Activated T-helper 17 cell treated with anti-CD3 and anti-CD28 coated beads, Interleukin-2, amount 50 U/mL, for 72 hours (primary cell): ENCODE measurements at places on chromosomes 13 and 19.

DNA sequence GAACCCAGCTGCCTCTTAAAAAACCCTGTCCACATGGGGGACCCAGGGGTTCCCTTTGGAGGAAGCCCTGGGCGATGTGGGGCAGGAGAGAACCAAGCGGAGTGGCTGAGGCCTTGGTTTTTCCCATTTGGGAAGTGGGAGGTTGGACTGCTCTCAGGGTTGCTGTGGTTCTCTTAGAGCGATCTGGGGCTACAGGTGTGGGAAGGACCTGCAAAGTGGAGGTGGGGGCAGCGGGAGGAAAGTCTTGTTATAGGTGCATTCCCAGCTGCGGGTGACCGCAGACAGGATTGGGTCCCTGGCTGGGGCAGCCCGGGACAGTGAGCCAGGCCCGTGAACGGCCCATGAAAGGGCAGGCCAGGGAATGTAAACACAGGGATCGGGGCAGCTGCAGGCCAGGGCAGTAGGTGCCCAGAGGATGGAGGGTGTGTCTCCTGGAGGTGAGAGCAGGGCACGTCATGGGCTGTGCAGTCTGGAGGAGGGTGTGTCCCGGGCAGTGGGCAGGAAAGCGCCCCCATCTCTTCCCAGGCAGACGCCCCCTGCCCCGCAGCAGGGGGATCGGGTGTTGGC lies 814 bp downstream of the SLC25A23 start:
- ATAC-seq = no peak

- peak; percentile 29 for ATAC-seq
These were observed 759 bp downstream of the RB1 start for GRCh38 chr13:48304143-48304876.

DNA sequence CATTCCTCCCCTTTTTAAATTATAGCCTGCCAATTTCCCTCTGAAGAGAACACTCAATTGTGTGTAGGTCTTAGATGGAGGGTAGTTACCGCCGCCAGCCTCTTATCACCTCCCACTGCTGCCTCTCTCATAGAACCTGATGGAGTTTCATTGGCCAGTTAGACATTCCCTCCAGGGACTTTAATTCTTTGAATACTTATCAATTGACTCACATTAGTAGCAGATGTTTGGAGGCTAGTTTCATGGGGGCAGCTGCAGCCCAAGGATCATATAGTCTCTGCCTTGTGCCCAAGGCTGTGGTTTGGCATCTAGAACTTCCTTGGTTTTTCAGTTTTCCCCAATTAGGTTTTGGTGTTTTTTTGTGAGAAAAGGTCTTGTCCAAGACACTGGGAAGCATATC lies 318.9 kb upstream of the HTR2A start:
- no peak for ATAC-seq

DNA sequence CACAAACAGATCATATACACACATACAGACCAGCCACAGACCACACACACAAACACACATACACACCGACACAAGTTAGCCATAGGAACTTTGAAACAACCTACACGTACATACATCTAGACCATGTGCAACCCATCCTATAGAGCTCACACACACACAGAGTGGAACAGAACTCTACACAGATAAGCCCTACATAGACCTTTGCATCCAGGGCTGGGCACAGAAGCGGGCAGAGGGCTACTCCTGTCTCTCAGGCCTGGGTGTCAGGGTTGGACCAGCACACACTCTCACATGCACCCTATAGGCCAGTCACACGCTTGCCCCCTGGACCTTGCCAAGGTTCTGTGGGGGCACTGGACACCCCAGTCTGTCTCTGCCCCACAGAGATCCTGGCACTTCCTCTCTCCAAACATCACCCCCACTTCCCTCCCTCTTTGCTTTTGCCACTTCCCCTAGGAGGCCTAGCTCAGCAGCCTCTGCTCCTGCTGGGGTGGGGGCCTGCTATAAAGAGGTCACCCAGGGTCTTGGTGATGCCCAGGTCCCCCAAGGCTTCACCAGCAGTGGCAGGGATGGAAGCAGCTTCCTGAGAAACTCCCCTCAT lies 5.8 kb upstream of the JUNB start:
- ATAC-seq = no peak

DNA sequence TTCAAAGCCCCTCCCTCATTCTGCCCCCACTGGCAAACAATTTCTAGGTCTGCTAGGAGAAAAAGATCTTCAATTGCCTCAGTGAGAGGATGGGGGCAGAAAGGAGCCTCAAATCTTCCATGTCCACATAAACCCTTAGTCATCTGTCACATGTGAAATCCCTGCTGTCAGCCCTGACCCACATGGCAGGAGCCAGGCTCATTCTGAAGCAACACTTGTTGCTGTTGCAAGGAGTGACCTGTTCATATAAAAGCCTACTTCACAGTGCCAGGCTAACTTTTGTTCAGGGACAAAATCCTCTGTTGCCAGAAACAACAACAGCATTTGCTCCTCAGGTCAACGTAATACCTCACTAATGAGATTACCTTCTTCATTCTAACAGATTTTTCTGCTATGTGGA lies 70.5 kb downstream of the IRS2 start:
- ATAC-seq = no peak

DNA sequence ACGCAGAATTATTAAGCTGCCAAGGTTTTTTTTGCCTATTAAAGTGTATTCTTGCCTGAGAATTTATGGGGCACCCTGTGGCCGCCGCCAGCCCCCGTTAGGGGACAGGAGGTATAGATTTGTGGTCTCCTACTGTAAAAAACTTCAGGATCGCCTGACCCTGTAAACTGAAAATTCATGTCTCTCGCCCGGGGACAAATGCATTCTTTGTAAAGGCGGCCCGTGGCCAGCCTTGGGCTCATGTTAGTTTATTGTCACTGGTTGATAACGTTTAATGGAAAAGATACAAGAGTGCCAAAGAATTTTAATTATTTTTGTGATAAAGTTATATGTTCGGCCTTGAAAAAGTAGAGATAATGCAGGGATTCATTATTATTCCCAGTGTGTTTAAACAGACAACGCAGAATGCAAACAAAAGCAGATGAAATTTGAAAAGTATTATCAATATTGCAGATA lies 141.7 kb downstream of the URI1 start:
- ATAC-seq = no peak

GRCh38 chr13:51977625-51978024 lies 33.6 kb downstream of the ATP7B start:
- no peak for ATAC-seq

- peak; percentile 54 for ATAC-seq
These were observed 54.8 kb downstream of the GATAD2A start for GRCh38 chr19:19460258-19460731.

DNA sequence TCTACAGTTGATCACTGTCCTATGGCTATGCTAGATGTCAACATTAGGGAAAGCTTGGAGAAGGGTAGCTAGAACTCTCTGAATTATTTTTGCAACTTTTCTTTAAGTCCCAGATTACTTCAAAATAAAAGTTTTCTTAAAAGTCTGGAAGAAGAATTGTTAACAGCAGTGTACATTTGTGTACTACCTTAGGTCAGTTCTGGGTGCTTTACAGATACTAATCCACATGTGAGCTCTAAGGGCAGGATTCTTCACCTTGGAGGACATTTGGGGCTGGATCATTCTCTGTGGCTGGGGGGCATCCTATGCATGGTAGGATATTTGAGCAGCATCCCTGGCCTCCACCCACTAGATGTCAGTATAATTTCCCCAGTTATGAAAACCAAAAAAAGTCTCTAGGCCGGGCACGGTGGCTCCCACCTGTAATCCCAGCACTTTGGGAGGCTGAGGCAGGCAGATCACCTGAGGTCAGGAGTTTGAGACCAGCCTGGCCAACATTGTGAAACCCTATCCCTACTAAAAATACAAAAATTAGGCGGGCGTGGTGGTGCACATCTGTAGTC lies 2.8 kb downstream of the BRME1 start:
- ATAC-seq = no peak

GRCh38 chr13:38824342-38824741 lies 137.5 kb downstream of the FREM2 start:
- ATAC-seq = peak; percentile 87

DNA sequence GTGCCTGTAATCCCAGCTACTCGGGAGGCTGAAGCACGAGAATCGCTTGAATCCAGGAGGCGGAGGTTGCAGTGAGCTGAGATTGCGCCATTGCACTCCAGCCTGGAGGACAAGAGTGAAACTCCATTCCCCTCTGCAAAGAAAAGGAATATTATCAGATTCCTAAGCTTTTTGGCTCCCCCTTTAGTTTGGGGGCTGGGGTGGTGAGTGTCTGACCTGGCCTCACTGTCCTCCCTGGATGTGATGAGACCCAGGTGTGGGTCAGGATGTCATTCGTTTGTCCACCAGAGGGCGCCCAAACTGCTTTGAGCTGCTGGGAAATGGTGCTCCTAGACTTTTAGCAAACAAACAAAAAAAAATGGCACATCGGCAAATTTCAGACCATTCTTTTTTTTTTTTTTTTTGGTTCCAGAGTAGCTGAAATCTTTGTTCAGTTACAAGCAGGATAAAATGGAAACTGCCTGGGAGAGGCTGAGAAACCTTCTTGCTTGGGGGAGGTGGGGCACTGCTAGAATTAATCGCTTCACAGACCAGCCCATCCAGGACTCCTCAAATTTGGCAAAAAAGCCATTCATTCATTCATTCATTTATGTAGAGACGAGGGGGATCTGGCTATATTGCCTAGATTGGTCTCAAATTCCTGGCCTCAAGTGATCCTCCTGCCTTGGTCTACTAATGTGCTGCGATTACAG lies 29.4 kb downstream of the SPC24 start:
- ATAC-seq = peak; percentile 76

DNA sequence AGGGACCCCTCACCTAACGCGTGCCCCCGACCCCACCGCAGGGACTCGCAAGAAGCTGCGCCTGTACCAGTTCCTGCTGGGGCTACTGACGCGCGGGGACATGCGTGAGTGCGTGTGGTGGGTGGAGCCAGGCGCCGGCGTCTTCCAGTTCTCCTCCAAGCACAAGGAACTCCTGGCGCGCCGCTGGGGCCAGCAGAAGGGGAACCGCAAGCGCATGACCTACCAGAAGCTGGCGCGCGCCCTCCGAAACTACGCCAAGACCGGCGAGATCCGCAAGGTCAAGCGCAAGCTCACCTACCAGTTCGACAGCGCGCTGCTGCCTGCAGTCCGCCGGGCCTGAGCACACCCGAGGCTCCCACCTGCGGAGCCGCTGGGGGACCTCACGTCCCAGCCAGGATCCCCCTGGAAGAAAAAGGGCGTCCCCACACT lies 4.7 kb upstream of the MYBPC2 start:
- ATAC-seq = no peak

- ATAC-seq = no peak
These were observed 19.0 kb downstream of the LYL1 start for GRCh38 chr19:13083627-13084026.

- peak; percentile 74 for ATAC-seq
These were observed 7.5 kb downstream of the ZNF610 start for GRCh38 chr19:52343548-52343947.

- no peak for ATAC-seq
These were observed 21.9 kb upstream of the CCDC124 start for GRCh38 chr19:17910791-17911360.

GRCh38 chr13:98676239-98676638 lies 76.2 kb downstream of the SLC15A1 start:
- no peak for ATAC-seq

GRCh38 chr19:32687681-32688080 lies 3.9 kb upstream of the NUDT19 start:
- ATAC-seq = no peak

DNA sequence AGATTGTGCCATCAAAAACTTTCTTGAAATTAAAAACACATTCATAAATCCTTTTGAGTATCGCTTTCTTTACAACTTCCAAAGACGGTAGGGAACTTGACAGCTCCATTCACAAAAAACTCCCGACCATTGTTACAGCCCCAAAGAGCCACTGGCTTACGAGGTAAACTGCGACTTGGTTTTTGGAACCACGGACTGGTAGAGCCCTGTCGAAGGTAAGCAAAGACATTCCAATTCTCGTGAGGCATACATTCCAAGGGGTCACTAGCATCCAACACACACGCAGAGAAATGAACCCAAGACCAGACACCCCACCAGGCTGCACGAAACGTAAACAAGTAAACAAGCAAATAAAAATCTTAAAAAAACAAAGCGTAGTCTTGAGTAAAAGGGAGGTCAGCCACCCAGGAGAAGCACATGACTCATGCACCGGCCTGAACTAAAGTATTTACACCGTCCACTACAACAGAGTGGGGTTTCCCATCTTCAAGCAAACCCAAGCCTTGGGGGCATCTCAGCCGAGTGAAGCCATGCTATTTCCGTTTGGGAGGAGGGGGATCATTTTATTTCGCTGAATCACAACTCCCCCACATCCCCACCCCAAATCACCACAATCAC lies 1.4 kb downstream of the BRD4 start:
- ATAC-seq = peak; percentile 17

DNA sequence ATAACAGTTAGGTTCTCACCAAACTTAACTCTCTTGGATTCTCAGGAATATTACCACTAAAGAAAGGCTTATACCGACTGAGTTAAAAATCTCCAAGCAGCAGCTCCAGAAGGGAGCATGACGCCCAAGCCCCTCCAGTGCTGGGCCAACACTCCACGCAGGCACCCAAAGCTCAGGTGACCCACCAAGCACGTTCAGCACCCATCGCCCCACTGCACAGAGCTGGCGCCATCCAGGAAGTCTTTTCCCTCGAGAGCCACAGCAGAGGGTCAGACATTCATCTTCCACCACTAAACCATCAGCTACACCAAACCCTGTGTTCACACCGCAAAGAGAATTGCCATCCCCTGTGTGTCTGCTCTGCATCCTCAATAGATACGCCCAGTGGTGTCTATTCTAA lies 65.7 kb downstream of the SOX1 start:
- ATAC-seq = no peak
